Hematopoietic multipotent progenitor cell treated with erythropoietin and hydrocortisone succinate and interleukin-3 and kit ligand, for 15 days (in vitro differentiated cells): ENCODE measurements at places on chromosomes 1 and 21.
A peak's percentile ranks its signal among the peaks of the same experiment; 100 is the strongest.

- no peak for DNase-seq
Observed at GRCh38 chr1:52786148-52786547, 56.4 kb upstream of the ZYG11A start.

DNA sequence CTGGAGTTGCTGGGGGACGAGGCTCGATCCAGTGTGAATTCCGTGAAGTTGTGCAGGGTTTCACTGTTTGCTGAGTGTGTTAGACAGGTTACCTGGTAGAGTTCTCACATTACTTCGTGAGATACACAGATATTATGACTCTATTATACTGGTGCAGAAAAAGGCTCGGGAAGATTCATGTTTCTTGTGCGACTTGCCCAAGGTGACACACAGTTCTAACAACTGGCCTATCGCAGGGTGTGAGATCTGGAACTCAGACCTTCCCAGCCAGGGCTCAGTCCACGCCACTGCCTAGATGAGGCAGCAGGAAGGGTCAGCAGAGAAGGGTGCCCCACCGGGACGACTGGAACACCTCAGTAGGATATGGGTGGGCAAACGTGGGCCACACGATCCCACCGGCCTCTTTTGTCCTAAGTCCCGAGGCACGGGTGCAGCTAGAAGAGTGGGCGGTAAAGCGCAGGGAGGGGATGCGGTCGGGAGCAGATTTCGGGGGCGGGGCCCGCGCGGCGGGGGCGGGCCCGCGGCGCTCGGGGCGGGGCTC, 296 bp upstream of the RNPEP start:
- DNase-seq, result peak; percentile 46

GRCh38 chr1:29688471-29689365, 452.4 kb downstream of the PTPRU start:
- DNase-seq, result no peak

DNA sequence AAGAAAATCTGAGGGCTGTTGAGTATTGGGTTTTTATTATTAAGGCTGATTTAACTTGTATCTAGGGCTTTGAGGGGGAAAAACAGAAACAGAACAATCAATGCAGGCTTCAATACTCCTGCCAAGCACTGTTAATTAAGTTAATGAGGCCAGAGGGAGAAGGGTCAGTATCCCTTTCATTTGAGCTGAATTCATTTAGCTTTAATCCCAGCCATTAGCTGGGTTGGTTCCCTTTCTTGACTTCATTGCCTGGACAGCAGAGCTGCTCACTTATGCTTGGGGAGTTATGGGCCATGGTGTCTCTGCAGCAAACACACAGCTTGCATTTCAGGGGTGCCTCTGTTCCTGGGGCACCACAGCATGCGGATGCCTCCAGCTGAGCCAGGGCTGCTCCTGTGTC, 16.3 kb downstream of the TLR5 start:
- DNase-seq, result no peak

GRCh38 chr1:174397261-174397660, 50.5 kb upstream of the GPR52 start:
- no peak for DNase-seq

DNA sequence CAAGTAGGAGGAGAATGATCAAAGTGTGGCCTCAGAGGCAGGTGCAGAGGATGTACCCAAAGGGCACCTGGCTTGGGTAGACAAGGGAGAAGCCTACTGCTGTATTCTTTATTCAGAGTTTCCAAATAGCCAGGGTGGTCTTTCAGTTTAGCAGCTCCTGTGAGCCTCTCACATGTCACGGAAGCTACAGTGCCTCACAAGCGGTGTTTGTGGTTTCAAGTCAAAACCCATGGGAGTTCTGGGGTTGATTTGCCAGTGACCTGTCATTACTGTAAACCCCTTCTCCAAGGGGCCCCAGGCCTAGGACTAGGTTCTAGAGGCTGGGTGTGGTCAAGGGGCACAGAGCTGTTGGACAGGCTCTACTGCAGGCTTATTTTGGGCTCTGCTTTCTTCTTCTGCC, 10.2 kb upstream of the IL10 start:
- no peak for DNase-seq

DNA sequence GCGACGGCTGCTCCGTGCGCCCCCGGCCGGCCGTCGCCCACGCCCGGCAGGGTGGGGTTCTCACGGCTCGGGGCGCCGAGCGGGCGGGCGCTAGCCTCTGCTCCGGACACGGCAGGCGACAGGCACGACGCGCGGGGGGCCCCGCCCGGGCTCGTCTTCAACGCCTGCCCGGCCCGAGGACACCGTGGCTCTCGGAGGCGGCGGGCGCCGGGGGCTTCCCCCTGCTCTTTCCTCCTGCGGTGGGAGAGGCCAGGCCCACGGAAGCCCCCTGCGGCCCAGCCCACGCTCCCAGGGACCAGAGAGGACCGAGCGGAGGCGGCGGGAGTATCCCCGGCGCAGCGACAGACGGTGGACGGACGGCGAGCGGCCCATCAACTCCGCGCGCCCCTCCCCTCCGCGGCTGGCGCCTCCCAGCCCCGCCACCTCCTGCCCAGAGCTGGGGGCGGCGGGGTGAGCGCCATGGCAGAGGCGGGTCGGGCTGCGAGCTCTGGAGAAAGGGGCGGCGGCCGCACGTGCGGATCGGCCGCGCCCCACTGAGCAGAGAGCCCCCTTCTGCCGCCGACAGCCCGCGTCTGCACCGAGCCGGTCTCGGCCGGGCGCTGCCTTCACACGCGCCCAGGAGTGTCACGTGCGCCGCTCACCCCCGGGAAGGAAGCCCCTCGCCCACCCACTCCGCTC, at the start of the genes SHE and TDRD10:
SHE (minus strand) TSS at position 347 of the 678 bp plus-strand sequence. CDS start 386 bp downstream, outside the sequence.
TDRD10 (plus strand) TSS at position 154 of the 678 bp plus-strand sequence. CDS start 4,685 bp downstream, outside the sequence.
- no peak for DNase-seq

GRCh38 chr1:150280138-150280707, 2.1 kb upstream of the CIART start:
- no peak for DNase-seq

DNA sequence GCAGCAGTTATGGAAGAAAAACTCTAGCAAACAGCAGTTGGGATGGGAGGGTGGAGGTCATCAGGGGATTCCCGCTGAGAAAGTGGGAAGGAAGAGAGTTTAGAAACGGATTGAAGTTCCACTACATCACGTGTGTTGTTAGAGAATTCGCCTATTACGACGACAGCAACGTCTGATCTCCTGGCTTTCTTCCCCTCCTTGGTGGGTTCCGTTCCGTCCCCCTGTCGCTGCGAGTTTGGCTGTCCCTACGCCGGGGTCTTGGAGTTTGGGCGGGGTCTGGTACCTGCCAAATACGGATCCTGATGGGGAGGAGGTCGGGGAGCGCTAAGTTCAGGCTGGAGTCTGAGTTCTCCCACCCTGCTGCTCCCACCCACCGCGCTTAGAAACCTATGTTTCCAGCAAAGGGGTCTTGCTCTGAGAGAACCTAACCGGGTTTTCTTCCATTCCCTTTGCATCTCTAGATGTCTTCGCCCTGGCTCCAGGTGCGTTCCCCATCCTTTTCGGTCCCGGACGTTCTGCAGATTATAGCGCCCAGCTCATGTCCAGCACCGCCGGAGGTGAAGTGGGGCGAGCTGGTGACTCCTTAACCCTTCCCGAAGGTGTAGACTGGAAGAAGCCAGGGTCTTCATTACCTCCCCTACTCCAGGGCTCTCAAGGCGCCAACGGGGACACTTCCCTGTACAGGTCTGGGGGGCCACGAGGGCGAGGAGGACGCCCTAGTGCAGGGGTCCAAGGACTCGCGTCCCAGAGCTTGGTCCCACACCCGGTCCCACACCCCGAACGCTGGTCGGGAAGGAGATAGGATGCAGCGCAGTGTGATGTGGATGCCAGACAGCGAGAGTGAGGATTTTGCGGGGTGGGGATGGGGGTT, 641 bp upstream of the KCNK2 start:
- DNase-seq, result no peak

GRCh38 chr1:208513799-208514198, 269.6 kb upstream of the PLXNA2 start:
- no peak for DNase-seq

GRCh38 chr1:235586413-235586812, 63.2 kb downstream of the GNG4 start:
- DNase-seq, result no peak

- no peak for DNase-seq
Observed at GRCh38 chr1:58823481-58824010, 39.7 kb upstream of the JUN start.

- no peak for DNase-seq
Observed at GRCh38 chr21:18384771-18385170, 18.8 kb downstream of the TMPRSS15 start.

DNA sequence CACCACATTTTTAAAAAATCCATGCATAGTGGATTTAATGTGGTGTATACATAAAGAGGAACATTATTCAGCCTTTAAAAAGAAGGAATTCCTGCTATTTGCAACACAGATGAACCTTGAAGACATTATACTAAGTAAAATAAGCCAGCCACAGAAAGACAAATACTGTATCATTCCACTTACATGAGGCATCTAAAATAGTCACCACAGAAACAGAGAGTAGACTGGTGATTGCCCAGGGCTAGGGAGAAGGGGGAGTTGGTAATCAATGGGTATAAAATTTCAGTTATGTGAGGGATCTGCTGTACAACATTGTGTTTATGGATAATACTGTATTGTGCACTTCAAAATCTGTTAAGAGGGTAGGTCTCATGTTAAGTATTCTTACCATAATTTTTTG, 10.0 kb downstream of the FAM163A start:
- DNase-seq, result no peak

DNA sequence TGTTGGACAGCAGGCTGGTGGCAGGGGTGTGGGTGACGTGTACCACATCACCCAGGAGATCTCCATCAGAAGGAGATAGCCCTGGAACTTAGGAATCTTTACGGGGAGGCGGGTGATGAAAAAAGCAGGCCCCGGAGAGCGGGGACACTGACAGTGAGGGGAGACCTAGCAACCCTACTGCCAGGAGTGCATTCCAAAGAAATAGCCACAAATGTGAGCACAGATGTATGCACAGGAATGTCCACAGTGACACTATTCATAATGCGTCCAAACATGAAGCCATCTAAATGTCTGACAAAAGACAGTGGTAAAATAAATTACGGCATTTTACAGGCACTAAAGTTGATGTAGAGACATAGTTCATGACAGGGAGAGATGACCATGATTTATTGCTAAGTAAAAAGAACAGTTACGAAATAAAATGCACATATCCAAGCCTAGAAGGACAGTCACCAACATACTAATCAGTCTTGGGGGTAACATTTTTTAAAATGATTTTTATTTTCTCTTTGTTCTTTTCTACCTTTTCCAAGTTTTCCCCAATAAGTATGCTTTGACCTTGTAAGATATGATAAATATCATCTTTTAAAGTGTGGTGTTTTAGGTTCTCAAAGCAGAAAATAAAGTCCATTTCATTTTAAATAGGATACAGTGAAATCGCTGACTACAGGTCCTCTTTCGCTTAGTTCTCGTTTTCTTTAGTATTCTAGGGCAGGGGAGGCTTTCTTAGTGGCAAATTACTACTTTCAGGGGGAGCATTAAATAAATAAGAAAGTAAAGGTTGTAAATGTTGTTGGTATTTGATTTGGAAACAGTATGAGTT, 21.3 kb downstream of the CD247 start:
- no peak for DNase-seq

- DNase-seq, result no peak
Observed at GRCh38 chr1:145782272-145783099, 41.4 kb downstream of the RNF115 start.

GRCh38 chr1:150696162-150696561, 792 bp downstream of the GOLPH3L start:
- no peak for DNase-seq

- no peak for DNase-seq
Observed at GRCh38 chr1:41387667-41388091, 26.4 kb downstream of the FOXO6 start.

- no peak for DNase-seq
Observed at GRCh38 chr1:246987083-246987690, 20.7 kb downstream of the ZNF695 start.

- no peak for DNase-seq
Observed at GRCh38 chr1:96424877-96425276, 296.7 kb upstream of the PTBP2 start.

- DNase-seq, result no peak
Observed at GRCh38 chr1:67664048-67664447, 21.0 kb upstream of the GADD45A start.

DNA sequence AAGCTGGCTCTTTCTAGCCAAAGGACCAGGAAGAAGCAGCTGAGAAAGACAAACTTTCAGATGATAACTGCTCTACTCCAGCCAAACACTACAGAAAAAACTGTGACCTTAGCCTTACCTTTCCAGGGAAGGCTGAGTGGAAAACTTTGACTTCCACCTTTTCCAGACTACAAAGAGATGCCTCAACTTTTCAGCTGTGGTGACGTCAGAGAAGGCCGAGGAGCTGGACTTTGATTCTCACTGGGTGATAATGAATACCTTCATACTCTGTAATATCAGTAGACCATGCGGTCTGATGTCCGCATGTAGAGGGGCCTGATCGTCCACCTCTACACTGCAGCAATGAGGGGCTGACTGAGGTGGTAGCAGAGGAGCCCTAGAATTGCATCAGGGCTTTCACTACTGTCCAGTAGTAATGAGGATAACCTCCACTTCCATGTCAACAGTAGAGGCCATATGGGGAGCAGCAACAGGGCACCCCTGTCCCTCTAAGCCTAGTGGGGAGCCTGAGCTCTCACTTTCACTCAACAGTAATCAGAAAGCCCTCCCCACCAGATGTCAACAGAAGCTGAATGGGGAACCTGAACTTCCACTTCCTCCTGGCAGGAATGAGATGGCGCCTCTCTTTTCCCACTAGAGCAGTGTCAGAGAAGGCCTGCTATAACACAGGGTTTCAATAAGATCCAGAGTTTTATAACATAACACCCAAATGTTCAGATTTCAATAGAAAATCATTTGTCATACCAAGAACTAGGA, 28.4 kb upstream of the PADI1 start:
- DNase-seq, result no peak

DNA sequence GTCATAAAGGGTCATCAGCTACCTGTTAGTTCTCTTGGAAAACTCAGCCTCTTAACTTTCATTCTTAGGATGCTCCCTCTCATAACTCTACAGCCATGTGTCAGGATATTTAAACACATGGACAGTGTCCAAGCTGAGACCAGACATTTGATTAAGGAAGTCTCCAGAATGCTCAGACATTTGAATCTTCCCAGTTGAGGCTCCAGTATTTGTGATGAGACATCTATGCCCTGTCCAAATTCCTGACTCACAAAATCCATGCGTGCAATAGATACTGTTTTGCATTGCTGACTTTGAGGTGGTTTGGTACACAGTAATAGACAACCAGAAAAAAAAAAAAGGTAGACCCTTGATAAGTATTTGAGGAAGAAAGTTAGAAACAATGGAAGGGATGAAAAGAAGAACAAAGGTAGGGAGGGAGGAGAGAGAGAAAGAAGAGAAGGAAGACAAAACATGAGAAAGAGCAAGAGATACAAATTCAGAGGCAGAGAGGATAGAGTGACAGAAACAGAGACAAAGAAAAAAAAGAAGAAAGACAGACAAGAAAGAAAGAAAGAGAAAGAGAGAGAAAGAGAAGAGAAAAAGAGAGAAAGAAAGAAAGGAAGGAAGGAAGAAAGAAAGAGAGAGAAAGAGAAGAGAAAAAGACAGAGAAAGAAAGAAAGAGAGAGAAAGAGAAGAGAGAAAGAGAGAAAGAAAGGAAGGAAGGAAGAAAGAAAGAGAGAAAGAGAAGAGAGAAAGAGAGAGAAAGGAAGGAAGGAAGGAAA, 275.5 kb upstream of the PRMT6 start:
- no peak for DNase-seq

DNA sequence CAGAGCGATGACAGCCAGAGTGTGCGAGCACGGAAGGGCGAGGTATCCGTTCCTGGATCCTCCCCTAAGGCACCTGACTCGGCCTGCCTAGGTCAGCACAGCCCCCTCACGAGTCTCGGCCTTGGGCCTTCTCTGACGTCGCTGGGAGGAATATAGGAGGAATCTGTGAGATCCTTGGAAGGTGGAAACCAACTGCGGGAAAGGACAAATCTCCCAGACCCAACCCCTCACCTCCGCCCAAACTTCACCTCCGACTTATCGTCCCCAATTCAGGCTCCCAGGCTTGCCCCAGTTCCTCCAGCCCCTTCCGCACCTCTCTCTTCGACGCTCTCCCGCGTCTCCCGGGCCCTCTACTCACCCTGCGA, 494 bp downstream of the APH1A start:
- peak; percentile 29 for DNase-seq
